Endothelial cell of umbilical vein (primary cell): ENCODE measurements at places on chromosomes 4 and X. TPM values are rescaled to one million over a fixed set of nuclear protein-coding genes. Genes with fewer than 3 reads are reported as not detected.

Gene TMPRSS11B
- not detected in 2 replicates for total RNA-seq

Gene PABPC1L2B
- not detected in 2 replicates for total RNA-seq

Gene PAGE5
- not detected in 2 replicates for total RNA-seq

Gene OTC
- not detected in 2 replicates for total RNA-seq

Gene TMEM164
- total RNA-seq: 22.2 and 25.1 TPM in 2 replicates

Gene MAGEA8
- not detected in 2 replicates for total RNA-seq

Gene SEPSECS
- 5.8 and 8.3 TPM in 2 replicates for total RNA-seq

GRCh38 chr4:186487726-186488125 lies 67.6 kb downstream of the MTNR1A start:
- H3K4me1 ChIP-seq: no peaks in the 10 kb centered on the region
- no peak overlapping the region for H3K27ac ChIP-seq
- no peaks in the 10 kb centered on the region for H3K27me3 ChIP-seq
- no peaks in the 10 kb centered on the region for H3K36me3 ChIP-seq
- H3K4me3 ChIP-seq: no peak overlapping the region

GRCh38 chr4:18689308-18690115 lies 668.0 kb upstream of the LCORL start:
- no peak overlapping the region for H3K27ac ChIP-seq
- no peaks in the 10 kb centered on the region for H3K36me3 ChIP-seq
- no peak overlapping the region for H3K4me3 ChIP-seq
- H3K27me3 ChIP-seq: no peaks in the 10 kb centered on the region

- no peaks in the 10 kb centered on the region for H3K4me1 ChIP-seq
- H3K36me3 ChIP-seq: no peaks in the 10 kb centered on the region
Observed at GRCh38 chr4:9997886-9998285, 23.4 kb downstream of the SLC2A9 start.

GRCh38 chr4:98341309-98341708 lies 80.1 kb downstream of the RAP1GDS1 start:
- no peak overlapping the region for H3K27ac ChIP-seq
- no peak overlapping the region for H3K4me3 ChIP-seq
- no peaks in the 10 kb centered on the region for H3K4me1 ChIP-seq
- no peaks in the 10 kb centered on the region for H3K27me3 ChIP-seq
- H3K36me3 ChIP-seq: no peaks in the 10 kb centered on the region

DNA sequence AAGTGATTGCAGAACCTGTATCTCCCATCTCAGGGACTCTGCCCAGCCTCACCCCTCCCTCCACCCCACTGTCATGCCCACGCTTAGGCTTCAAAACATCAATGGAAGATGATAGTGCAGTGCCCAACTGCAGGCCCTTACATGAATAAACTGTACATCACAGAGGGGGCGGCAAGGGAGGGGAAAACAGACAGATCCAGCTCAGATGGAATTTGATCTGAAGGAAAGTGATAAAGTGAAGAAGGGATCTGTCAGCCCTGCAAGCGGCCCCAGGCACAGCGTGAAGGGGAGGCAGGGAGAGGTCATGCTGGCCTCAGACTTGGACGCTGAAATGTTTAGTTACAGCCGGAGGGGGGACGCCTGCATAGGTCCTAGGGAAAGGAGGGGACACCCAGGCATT lies 38.5 kb downstream of the GYG2 start:
- no peaks in the 10 kb centered on the region for H3K4me1 ChIP-seq
- H3K27me3 ChIP-seq: no peaks in the 10 kb centered on the region
- no peak for DNase-seq

DNA sequence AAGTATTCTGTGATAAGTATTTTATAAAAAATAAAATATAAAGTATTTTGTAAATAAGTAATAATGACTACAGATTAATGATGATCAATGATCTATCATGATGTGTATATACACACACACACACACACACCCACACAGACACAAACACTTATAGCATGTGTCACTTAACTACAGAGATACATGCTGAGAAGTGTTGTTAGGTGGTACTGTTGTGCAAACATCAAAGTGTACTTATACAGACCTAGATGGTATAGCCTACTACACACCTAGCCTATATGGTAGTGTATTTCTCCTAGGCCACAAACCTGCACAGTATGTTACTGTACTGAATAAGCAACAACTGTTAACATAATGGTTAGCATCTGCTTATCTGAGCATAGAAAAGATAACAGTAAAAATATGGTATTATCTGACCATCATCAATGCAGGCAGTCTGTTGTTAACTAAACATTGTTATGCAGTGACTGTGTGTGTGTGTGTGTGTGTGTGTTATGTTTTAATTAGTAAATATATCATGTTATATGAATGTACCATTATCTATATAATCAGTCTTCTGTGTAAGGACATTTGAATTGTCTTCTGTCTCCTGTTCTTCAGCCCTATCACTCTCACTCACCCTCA lies 138.2 kb downstream of the CAMK2D start:
- no peaks in the 10 kb centered on the region for H3K27me3 ChIP-seq
- no peak for DNase-seq
- no peaks in the 10 kb centered on the region for H3K4me1 ChIP-seq
- no peak overlapping the region for H3K27ac ChIP-seq
- no peaks in the 10 kb centered on the region for H3K36me3 ChIP-seq

DNA sequence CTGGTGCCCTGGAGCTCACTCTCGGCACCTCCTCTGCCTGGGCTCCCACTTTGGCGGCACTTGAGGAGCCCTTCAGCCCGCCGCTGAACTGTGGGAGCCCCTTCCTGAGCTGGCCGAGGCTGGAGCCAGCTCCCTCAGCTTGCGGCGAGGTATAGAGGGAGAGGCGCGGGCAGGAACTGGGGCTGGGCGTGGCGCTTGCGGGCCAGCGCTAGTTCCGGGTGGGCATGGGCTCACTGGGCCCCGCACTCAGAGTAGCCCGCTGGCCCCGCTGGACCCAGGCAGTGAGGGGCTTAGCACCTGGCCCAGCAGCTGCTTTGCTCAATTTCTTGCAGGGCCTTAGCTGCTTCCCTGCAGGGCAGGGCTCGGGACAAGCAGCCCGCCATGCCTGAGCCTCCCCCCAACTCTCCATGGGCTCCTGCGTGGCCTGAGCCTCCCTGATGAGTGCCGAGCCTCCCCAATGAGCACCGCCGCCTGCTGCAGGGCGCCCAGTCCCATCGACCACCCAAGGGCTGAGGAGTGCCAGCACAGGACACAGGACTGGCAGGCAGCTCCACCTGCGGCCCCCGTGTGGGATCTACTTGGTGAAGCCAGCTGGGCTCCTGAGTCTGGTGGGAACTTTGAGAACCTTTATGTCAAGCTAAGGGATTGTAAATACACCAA lies 26.7 kb upstream of the FAM90A26 start:
- no peak for DNase-seq
- H3K4me1 ChIP-seq: no peaks in the 10 kb centered on the region
- H3K4me3 ChIP-seq: no peak overlapping the region
- H3K27ac ChIP-seq: no peak overlapping the region
- no peaks in the 10 kb centered on the region for H3K36me3 ChIP-seq

DNA sequence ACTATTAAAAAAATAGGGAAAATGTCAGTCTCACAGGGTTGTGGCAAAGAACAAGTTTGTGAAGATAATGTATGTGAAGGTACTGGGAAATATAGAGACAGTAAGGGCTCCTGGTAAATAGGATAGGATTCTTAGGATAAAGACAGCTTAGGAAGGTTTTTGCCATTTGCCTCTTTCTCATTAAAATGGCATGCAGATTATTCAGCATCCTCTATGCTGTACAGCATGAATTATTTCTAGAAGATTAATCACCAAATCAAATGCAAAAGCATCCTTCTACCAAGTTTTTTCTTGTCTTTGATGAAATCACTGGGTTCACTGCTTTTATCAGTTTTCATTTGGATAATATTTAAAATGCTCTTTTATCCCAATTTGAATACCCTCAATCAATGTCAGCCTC lies 142.8 kb downstream of the NDST3 start:
- H3K4me1 ChIP-seq: peaks cover 5% of the 10 kb centered on the region
- no peak overlapping the region for H3K4me3 ChIP-seq
- no peaks in the 10 kb centered on the region for H3K36me3 ChIP-seq
- no peak for DNase-seq
- H3K27me3 ChIP-seq: no peaks in the 10 kb centered on the region

GRCh38 chrX:104343428-104344129 lies 88.8 kb upstream of the ESX1 start:
- H3K36me3 ChIP-seq: no peaks in the 10 kb centered on the region
- no peak overlapping the region for H3K4me3 ChIP-seq
- H3K27me3 ChIP-seq: no peaks in the 10 kb centered on the region
- H3K27ac ChIP-seq: no peak overlapping the region
- no peaks in the 10 kb centered on the region for H3K4me1 ChIP-seq

GRCh38 chr4:27267339-27267969 lies 406.8 kb downstream of the STIM2 start:
- H3K36me3 ChIP-seq: no peaks in the 10 kb centered on the region
- no peak overlapping the region for H3K4me3 ChIP-seq
- DNase-seq: no peak
- no peak overlapping the region for H3K27ac ChIP-seq
- H3K27me3 ChIP-seq: no peaks in the 10 kb centered on the region

DNA sequence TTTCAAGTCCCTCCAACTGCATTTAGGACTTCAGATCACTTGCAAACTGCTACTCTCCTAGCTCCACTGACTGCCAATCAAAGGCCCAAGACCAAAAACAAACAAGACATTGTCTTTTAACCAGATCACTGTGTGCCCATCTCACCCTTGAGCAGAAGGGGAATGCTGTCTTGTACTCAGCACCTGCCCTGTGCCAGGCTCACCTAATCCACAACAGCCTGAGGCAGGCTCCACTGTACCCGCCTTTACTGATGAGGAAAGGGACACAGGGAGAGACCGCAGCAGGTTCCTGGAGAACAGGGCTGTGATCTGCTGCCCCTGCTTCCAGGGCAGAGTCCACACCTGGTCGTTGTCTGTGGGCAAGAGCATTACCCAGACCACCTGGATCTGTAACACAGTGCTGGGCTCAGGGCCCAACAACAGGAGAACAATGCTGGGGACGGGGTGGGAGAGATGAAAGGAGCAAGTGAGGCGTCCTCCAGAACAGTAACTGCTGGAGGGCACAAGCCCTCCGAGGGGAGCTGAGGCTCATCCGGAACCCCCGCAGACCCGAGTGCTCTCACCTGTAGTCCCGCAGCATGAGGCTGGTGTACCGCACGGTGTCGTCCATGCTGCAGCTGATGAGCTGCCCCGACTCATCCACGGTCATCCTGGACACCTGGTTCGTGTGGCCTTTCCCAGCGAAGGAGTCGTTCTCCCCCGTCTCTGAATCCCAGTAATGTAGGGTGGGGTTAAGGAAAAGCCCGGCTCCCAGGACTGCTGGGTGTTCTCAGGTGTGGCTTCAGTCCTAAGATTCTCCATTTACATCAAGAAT lies 33.9 kb downstream of the WDR1 start:
- H3K27me3 ChIP-seq: no peaks in the 10 kb centered on the region
- H3K4me1 ChIP-seq: peaks cover 26% of the 10 kb centered on the region
- H3K4me3 ChIP-seq: no peak overlapping the region
- no peak for DNase-seq

DNA sequence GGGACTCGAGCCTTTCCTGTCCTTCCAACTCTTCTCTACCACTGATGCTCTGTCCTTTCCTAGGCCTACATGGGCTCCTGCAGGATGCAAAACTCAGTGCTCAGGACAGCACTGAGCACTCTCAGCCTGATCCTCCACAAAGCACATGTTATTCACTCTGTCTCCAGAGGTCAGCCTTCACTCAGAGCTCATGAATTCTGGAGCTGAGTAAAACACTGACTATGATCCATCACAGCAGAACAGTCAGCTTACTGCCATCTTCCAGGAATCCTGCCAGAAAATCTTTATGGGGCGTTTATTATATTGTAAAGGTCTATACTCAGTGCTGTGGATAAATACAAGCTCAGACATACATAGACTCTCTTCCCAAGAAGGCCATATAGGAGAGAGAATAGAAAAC lies 121.5 kb upstream of the CPEB2 start:
- DNase-seq: no peak
- no peak overlapping the region for H3K4me3 ChIP-seq
- no peak overlapping the region for H3K27ac ChIP-seq
- H3K27me3 ChIP-seq: no peaks in the 10 kb centered on the region
- H3K36me3 ChIP-seq: no peaks in the 10 kb centered on the region

DNA sequence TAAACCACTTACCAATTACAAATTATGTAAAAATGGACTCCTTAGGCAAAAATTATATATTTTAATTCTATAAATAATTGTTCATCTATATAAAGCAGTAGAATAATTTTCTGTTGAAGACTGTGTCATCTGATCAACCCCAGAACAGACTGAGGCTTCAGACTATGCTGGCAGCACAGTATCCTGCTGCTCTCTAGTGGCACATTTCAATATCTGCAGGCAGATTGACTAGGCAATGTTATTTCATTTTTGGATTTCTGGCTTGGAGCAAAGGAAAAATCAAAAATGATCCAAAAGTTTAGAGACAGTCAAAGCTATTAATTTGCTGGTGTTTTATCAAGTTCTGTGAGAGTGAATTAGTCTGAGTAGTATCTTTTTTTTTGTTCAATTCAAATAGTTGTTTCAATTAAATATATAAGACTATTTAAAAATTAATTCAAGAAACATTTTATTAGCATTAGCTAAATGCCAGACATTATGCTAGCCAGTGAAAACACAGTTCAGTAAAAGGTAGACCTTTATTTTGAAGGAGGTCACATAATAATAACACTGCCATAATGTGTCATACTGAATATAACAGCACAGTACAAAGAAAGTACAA lies 21.3 kb upstream of the SULT1E1 start:
- no peak overlapping the region for H3K4me3 ChIP-seq
- DNase-seq: peak; percentile 61
- no peaks in the 10 kb centered on the region for H3K36me3 ChIP-seq
- peaks cover 6% of the 10 kb centered on the region for H3K4me1 ChIP-seq

GRCh38 chrX:68829582-68830418 lies 979 bp downstream of the EFNB1 start:
- H3K27me3 ChIP-seq: peaks cover 2% of the 10 kb centered on the region
- H3K4me3 ChIP-seq: peak overlapping the region; percentile 49
- H3K36me3 ChIP-seq: no peaks in the 10 kb centered on the region
- peaks cover 10% of the 10 kb centered on the region for H3K4me1 ChIP-seq
- DNase-seq: peak; percentile 36

DNA sequence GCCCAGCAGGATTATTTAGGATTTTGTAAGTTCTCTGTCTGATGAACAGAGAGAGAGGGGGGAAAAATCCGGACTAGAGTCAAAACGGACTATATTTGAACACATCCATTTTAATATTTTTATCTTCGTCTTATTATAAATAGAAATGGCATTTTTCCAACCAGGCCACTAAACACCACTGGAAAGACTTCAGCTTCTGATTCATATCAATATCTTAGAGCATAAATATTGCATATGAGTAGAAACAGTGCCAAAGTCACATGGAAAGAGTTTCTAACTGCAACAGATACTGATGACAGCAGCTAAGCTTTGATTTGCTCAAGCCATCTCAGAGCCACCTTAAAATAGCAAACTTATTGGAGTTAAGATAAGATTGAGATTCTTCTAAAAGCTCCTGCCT lies 456 bp downstream of the PPARGC1A start:
- no peaks in the 10 kb centered on the region for H3K4me1 ChIP-seq
- H3K36me3 ChIP-seq: no peaks in the 10 kb centered on the region
- no peak overlapping the region for H3K4me3 ChIP-seq
- H3K27me3 ChIP-seq: no peaks in the 10 kb centered on the region

GRCh38 chr4:107478327-107478980 lies 241.6 kb downstream of the PAPSS1 start:
- no peaks in the 10 kb centered on the region for H3K27me3 ChIP-seq
- H3K4me1 ChIP-seq: no peaks in the 10 kb centered on the region
- DNase-seq: no peak
- H3K36me3 ChIP-seq: no peaks in the 10 kb centered on the region
- no peak overlapping the region for H3K4me3 ChIP-seq
